ENCODE measurements at places on chromosomes 7 and 10.

DNA sequence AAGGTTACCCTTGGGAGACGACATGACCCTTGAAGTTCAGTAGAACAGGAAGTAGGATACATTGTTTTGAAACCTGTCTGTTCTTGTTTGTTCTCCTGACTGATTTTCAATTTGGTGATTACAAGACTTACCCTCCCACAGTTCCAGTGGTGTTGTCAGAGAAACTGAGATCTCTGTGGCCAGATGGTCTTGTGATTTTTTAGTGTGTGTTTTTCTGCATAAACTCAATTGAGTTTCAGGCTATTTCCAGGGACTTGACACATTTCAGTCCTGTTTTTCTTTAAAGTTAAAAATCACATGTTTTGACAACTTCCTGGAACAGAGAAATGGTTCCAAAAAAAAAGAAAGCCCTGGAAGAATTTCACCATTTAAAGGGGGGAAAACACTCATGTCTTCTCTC is 22.3 kb downstream of the PIK3CG start:
- DNase-seq: no peak

DNA sequence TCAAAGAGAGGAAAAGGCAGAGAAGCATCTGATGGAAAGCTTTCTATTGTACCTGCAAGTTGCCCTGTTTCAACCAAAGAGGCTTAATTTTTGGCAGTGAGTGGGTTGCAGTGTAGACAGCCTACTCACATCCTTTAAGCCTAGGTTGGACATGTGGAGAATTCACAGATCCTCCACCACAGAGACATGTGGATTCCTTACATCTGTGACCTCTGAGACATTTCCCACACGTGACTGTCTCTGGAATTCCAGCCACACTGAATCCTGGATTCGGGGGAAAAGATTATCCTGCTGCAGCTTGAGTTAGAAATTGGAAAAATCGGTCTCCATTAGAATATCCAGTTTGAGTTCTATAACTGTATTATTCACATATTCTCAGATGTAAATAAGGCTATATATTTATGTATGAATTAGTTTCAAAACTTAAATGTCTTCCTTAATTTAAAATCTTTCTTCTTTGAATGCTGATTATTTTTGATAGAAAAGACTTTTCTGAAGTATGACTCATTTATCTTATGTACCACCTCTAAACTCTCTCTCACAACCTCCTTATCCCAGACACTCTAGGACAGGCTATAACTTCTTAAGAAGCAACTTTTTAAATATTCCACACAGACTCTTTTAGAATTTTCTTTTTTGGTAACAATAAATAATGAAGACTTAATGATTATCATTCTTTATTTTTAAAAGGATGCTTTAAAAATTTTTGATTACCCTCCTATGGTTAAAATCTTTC is 123.3 kb downstream of the TWIST1 start:
- no peak for DNase-seq

- DNase-seq: no peak
Measured at GRCh38 chr10:64450312-64450711, 929.1 kb downstream of the REEP3 start.

DNA sequence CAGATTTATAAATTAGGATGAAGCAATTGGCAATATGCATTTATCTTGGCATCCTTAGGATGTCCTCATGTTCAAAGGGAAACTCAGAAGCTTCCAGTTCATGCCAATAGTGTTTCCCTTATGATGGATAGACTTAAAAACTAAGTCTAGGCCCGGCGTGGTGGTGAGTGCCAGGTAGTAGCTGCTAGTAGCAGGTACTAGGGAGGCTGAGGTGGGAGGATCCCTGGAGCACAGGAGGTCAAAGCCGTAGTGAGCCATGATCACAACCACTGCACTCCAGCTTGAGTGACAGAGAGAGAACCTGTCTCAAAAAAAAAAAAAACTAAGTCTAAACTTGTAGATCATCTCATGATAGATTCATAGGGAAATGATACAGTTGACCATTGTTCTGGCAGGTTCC is 115.0 kb downstream of the DOCK1 start:
- no peak for DNase-seq

DNA sequence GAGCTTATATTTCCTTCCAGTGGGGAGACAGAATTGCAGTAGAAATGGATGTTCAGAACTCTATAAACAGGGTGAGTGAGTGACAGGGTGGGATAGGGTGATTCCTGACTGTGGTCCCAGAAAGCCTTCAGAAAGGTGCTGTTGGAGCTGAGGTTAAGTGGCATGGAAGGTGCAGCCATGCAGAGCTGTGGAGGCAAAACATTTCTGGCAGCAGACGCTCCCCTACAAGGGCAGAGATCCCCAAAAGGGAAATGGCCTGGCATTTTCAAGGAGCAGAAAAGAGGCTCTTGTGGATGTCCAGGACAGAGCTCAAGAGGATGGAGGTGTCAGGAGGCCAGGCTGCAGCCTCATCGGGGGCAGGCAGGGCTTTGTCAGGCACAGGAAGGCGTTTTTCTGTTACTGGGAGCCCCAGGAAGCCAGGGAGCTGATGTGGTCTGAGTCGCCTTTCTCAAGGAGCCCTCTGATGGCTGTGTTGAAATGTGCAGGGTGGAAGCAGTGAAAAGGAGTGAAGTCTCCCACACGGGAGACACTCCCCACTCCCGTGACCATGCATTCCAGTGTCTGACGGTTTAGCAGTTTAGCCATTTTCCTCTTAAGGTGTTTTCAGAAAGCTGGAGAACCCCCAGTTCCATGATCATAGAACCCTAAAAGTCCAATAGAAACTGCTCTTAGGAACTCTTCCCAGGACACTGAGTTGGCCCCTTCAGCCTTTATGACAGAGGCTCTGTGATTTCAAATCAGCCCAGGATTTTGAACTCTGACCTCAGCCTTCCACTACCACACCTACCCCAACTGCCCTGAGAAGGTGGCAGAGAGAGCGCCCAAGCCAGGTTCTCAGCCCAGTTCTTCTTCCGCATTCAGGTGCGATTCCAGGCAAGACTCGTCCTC is 96.2 kb downstream of the C10orf105 start:
- DNase-seq: no peak

- no peak for DNase-seq
Measured at GRCh38 chr7:107206706-107207105, 37.9 kb downstream of the HBP1 start.

GRCh38 chr7:104603957-104604356 is 275.6 kb downstream of the LHFPL3 start:
- no peak for DNase-seq

GRCh38 chr7:831596-832166 is 595 bp upstream of the SUN1 start:
- no peak for DNase-seq

DNA sequence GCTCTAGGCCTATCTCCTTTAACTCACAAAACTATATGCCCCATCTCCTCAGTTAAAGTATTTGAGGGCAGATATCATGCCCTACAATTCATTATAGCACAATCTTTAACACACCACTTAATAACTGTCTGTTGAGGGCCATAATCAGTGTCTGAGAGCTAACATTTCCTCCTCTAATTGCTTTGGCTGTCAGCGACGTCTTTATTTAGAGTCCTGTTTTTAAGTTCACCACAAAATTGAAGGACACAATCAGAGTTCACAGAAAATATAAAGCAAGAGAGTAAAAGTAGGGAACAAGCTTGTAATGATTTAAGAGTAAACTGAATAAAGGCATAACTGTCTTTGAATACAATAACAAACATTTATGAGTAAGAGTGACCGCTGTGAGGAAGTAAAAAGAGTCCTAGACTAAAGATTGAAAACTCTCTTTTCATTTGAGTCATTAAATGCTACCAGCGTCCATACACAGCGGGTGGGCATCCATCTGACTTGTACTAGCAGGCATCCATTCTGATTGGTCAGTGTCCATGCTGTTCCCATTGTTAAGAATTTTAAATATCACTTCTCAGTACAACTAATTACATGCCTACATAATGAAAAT is 38.4 kb upstream of the ABCB4 start:
- DNase-seq: no peak

GRCh38 chr10:129704225-129704624 is 237.2 kb downstream of the MGMT start:
- no peak for DNase-seq

- no peak for DNase-seq
Measured at GRCh38 chr10:132810807-132811700, 25.1 kb upstream of the NKX6-2 start.

- DNase-seq: no peak
Measured at GRCh38 chr7:12898004-12898403, 210.6 kb downstream of the ARL4A start.

DNA sequence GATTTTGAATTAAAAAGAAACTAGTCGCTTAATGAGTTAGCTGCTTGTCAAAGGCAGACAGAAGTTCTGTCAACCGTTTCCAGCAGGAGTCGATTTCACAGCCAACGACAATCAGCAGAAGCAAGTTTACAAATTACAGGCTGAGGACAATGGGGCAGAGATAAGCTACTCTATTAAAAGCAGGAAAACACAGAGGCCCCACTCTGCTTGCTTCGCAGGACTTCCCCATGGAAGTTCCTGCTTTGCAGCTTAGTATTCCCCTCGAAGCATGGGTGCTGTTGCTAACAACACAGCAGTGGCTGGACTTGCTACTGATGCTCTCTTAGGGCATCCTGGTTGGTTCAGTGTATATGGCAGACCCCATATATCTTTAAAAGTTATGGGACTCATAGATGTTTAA is 50.8 kb upstream of the KLF6 start:
- no peak for DNase-seq

DNA sequence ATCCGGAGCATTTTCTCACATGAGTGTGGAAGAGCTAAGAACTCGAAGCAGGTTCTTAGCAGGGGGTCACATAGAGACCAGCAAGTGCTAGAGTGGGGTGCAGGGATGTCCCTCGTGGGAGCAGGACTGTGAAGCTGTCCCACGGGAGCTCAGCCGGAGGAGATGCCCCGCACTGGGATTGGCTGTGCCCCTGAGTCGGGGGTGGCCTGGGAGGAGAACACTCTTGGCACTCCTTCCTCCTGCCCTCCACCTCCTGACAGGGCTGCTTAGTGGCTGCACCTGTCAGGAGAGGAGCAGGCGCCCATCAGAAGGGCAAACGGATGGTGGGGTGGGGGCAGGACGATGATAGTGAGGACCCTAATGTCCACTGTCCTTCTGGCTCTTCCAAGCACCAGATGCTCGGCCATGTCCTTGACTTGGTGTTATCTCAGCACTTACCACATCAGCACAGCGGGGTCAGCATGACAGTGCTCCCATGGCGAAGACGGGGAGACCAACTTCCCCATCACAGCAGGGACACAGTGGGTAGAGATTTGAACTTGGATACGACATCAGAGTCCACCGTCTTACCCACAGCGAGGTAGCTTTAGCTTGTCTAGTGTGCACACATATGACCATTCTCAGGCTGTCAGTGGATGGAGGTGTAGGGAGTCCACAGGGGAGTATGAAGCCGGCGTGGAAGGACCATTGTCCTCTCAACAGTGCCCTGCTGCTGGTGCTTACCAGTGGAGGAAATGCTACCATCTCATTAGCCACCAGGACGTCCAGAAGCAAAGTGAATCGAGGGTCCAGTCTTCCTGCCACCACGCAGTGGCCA is 142.5 kb upstream of the SHH start:
- no peak for DNase-seq

GRCh38 chr7:87426160-87426559 is 49.3 kb downstream of the ABCB4 start:
- DNase-seq: no peak

DNA sequence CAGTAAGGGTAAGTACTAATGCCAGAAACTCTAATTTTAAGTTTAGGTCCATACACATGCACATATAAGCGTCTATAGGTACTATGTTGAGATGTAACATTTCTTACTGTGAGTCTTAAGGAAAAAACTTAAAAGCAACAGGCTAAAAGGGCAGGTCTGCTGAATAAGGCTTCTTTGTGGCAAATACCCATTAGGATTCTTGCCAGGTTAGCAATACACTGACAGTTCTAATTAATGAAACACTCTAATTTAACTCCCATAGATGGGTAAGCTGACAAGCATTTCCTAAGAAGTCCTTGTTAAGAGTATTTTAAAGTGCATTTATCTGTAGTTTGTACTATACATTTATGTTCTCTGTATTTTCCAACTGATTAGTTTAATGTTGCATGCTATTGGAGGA is 14.0 kb downstream of the SCRN1 start:
- no peak for DNase-seq

DNA sequence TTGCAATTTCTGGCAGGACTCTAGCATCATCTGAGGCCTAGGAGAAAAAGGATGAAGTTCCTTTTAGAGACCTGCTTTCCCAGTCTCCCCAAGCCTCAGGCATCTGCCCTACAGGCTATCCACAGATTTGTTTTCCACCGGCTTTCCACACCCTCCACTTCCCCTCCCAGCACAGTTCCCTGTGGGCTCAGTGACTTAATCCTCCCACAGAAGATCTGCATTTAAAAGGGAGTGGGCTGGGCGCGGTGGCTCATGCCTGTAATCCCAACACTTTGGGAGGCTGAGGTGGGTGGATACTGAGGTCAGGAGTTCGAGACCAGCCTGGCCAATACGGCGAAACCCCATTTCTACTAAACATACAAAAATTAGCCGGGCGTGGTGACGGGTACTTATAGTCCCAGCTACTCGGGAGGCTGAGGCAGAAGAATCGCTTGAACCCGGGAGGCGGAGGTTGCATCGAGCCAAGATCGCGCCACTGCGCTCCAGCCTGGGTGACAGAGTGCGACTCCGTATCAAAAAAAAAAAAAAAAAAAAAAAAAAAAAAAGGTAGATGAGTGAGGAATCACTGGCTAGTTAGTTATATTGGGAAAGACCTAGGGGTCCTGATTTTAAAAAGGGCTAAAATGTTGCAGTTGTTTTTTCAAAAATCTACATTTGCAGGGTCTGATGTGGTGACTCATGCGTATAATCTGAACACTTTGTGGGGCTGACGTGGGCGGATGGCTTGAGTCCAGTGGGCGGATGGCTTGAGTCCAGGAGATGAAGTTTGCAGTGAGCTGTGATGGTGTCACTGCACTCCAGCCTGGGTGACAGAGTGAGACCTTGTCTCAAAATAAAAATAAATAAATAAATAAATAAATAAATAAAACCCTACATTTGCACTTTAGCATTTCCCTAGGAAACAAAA is 119.5 kb downstream of the BAMBI start:
- no peak for DNase-seq

GRCh38 chr10:67779465-67780203 is 58.4 kb downstream of the DNAJC12 start:
- no peak for DNase-seq

DNA sequence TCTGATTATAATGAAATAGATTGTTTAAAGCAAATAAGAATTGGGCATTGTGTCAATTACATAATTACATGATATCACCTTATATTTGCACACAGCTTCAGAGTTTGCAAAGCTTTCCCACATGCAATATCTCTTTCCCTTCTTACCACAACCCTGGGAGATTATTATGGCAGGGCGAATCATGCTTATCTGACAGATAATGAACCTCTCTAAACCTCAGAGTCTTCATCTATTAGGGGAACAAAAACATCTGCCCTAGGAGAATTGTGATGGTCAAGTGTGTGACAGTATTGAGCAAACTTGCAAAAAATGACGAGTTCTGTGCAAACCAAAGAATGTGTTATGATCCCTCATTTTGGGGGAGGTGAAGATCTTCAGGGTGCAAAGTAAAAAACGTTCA is 90.0 kb downstream of the MYOF start:
- DNase-seq: no peak

DNA sequence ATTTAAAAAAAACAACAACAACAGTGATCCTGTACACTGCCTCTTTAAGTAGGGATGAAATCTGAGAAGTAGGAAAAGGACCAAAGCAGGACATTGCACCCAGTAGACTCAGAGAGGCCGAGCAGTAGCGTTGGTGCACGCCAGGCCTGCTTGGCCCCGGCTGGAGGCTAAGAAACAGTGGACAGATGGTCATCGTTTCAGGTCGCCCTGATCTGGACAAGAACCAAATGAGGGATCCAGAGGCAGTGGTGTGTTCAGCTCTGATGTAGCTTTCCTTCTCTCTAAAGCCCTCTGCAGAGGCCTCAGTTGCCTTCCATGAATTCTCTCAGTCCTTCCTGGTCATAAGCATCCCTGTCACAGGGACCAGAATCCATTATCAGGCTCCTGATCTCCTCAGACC is 142.2 kb upstream of the CDCA7L start:
- DNase-seq: no peak

Data from upper lobe of right lung (tissue), 1 donor.